ENCODE measurements at places on chromosomes 11 and 22.
A peak's percentile ranks its signal among the peaks of the same experiment; 100 is the strongest.

GRCh38 chr11:22828373-22828772, 1.2 kb downstream of the SVIP start:
- no peak for DNase-seq

GRCh38 chr11:67114275-67114896, 4.7 kb upstream of the KDM2A start:
- DNase-seq: no peak

DNA sequence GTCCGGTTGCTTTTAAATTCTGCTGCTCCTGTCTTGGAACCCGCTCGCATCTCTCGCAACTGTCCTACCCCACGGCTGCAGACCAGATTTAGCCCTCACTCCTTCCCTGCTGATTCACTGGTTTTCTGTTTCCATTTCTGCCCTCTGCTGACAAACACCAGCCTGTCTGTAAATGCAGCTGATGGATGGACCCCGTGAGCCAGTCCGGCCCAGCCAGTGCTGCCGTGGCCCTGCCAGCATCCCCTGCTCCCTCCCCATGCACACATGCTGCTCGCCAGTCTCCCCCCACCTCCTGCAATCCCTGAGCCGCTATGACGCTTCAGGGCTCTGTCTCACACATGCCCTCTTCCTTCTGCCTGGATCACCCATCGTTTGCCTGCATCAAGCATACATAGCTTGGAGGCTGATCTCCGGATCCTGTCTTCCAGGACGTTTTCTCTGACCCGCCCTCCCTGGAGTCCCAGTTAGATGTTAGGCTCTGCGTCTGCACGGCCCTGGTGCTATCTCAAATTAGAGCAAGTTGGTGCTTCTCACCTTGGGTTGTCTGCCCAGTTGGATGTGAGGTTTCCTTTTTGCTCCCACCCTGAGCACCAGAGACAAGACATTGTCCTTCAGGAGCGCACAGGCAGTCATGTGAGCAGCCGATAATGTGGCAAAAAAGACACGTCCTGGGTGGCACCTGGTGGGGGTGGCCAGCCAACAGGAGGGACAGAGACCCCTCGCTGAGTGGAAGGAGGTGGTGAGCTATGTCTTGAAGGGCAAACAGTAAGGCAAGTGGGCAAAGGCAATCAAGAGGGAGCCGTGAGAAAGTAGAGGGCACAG, 4.3 kb upstream of the ACR start:
- no peak for DNase-seq

DNA sequence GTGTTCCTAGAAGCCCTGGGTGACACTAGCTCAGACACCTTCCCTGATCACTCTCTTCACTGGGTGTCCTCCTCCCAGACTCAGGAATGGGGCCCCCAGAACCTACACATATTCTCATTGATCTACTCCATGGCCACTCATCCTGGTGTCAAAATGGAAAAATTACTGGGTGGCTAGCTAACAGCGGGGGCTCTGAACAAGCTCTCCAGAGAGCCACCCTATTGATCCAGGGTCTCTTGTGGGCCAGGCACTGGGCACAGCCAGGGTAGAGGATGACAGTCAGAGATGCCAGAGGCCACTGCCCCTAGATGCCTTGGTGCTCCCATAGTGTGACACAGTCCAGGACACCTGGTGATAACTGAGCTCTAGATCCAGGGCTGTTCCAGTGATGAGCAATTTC, 393.1 kb downstream of the SOX6 start:
- no peak for DNase-seq

DNA sequence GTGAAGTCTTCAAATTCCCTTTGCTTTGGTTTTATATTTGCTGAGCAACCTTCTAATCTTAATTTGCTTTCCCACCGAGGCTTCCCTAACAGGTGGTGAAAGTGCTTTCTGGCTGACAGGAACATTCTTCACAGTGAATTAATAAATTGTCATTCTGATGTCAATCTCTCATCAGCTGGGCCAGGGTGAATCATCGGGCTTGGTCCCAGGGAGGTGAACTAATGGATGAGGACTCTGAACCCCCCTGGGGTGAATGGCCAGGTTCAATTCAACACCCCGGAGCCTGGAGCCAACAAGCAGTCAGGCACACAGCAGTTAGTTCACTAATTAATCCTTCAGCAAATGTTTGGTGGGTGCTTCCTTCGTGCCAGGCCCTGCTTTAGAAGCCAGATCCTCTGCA, 155.4 kb upstream of the PDGFD start:
- DNase-seq: no peak

DNA sequence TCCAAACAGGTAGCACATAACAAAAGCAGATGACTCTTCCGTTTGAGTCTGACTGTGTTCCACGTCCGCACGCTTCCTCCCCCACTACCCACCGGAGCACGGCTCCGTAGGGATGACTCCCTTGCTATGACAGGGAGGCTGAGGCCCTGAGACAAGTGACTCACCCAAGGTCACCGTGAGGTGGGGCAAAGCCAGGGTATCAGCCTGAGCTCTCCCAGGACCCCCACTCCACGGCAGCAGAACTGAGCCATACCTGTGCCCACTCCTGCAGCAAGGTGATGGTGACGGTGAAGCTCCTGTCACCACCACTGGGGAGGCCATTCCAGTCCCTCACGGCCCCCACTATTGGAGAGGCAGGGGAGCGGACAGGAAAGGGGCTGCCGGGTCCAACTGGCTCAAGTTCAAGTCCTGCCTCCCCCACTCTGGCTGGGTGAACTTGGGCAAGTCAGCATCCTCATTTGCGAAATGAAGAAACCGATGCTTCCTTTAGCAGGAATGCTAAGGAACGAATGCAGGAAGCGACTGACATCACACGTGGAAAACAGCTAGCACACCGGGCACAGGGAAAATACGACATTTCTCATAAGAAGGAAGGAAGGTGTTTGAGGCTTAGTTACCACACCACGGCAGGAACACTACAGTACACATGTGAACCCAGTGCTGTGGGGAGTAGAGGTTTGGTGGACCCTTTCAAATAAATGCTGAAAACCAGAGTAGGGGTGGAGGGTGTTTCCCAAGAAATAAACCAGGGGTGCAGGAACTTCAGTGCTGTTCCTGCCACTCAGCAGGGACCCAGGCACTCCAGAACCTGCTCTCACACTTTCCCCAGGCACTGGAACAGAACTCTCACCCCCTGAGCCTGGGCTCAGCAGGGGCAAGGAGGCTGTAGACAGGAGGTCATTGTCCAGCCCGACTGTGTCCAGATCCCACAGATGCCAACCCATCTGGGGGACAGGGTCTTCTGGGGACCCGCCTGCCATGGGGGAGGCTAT, 32.4 kb upstream of the CBX7 start:
- no peak for DNase-seq

- DNase-seq: no peak
Measured at GRCh38 chr11:133895061-133895479, 49.8 kb upstream of the SPATA19 start.

DNA sequence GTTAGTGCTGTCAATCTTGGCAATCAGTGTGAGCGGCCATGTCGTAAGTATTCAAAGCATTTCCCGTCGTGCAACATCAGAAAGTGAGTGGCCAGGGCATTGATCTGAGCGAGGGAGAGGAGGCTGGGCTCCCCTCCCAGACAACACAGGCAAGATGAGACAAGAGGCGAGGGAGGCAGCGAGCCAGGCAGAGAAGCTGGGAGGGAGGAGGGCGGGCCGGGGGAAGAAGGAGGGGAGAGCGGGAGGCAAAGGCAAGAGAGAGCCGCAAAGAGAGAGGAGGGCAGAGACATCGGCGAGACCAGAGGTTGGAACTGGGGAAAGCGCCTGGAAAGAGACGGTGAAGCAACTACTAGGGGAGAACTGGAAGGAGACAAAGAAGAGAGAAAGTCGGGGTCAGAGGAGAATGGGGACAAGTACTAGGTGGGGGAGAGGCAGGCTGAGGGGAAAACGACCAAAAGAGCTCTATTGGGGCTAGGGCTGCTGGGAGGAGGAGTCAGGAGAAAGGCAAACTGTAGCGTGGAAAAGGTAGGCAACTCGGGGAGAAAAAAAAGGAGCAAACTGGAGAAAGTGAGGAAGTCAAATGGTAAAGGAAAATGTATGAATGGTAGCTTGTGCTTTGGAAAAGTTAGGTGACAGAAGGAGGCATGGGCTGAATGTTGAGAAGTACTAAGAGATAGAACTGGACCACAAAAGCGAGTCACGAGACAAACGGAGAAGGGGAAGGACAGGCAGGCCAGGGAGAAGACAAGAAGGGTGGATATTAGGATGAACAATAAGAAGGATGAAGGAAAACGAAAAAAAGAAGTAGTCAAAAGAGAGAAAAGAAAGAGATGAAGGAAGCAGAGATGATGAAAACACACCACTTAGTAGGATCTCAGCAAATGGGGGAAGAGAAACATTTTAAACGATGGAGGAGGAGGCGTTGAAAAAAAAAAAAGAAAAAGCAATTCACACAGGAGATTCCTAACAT, 130.5 kb upstream of the C11orf58 start:
- DNase-seq: peak; percentile 88

GRCh38 chr11:10762185-10762584, 11.1 kb downstream of the CTR9 start:
- no peak for DNase-seq

DNA sequence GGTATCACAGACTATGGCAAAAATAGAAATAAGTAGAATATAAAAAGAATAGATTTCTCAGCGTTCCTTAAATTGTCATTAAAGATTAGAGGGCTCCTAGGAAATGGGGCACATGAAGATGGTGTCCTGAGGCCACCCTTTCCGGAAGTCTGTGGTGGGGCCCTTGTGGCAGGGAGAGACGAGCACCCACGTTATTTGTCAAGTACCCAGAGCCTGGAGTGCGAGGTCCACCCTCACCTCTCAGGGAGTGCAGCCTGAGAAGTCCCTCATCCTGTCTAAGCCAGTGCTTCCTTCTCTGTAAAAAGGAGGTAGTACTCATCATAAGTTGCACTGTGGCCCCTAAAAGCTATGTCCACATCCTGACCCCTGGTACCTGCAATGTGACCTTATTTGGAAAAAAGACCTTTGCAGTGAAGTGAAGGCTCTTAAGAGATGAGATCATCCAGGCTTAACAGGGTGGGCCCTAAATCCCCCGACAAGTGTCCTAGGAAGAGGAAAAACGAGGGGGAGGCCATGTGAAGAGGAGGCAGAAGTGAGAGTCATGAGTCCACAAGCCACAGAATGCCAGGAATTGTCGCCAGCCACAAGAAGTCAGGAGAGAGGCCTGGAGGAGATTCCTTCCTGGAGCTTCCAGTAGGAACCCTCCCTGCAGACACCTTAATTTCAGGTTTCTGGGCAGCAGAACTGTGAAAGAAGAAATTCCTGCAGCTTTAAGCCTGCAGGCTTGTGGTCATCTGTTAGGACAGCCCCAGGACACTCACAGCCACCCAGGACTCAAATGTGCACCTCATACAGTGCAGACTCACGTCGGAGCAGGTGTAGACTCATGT, 76.8 kb upstream of the CCND1 start:
- DNase-seq: no peak

All from left forelimb (tissue), 1 donor.